ENCODE measurements at places on chromosomes 7 and 10. TPM values are rescaled to one million over a fixed set of nuclear protein-coding genes. Genes with fewer than 3 reads are reported as not detected.

The TNRC18 gene
- total RNA-seq: 33.1 TPM

DNA sequence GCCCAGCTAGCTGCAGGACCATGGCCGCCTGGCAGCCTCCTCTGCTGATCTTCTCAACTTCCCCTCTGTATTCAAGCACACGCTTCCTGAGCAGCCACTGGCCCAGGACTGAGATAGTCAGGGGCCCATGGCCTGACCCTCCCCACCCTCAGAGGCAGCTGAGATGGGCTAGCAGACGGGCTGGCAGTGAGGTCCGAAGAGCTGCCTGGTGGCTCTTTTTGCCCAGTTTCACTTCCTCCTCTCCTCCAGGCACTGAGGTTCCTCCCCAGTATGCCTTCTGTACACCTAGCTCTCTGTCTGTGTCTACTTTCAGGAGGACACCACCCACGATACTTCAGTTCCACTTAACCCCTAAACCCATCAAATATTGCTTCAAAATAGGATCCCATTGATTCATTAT lies 395.6 kb downstream of the TNS3 start:
- no peak for DNase-seq

DNA sequence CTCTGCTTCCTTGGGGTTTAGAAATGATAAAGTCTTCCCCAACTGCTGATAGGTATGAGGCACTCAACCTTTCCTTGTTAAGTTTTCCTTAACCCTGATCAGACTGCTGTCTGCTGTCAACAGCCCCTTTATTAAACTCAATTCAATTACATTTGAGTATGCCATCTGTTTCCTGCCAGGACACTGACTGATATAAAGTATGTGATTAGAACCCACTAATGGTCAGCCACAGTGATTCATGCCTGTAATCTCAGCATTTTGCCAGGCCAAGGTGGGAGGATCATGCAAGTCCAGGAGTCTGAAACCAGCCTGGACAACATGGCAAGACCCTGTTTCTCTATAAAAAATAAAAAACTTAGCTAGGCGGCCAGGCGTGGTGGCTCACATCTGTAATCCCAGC lies 18.1 kb downstream of the BAZ1B start:
- no peak for DNase-seq

DNA sequence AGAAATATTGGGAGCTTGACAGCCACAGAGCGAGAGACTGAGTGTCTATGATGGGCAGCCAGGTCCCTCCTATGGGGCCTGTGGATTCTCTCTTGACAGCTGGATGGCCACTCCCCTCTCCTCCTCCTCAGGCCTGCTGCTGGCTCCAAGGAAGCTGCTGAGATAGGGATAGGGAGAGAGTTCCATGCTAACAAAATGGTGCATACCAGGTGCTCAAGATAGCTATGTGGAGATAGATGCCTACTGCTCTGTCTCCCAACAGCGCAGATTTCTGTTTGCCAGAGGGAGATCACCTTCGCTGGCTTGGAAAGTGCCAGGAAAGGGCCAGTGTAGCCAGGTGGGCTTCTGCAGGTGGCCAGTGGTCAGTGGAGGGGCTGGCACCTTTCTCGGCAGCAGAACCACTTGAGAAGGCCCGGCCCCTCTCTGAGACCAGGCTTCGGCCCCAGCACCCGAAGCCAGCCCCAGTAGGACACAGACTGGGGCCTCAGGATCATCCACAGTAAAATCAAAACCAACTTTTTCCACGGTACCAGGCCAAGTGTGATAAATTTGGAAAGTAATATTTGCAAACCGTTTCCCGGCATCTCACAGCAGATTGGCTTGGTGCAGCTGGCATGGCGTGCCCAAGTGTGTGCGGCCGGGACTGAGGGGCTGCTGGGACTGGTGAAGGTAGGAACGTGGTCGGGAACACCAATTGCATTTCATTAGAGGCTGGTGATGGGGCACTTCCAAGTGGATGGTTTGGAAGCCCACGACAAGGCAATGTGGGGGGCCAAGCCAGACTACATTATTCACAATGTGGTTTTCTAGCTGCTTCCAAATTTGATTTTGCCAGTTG lies 139.6 kb downstream of the PTPN20 start:
- no peak for DNase-seq

DNA sequence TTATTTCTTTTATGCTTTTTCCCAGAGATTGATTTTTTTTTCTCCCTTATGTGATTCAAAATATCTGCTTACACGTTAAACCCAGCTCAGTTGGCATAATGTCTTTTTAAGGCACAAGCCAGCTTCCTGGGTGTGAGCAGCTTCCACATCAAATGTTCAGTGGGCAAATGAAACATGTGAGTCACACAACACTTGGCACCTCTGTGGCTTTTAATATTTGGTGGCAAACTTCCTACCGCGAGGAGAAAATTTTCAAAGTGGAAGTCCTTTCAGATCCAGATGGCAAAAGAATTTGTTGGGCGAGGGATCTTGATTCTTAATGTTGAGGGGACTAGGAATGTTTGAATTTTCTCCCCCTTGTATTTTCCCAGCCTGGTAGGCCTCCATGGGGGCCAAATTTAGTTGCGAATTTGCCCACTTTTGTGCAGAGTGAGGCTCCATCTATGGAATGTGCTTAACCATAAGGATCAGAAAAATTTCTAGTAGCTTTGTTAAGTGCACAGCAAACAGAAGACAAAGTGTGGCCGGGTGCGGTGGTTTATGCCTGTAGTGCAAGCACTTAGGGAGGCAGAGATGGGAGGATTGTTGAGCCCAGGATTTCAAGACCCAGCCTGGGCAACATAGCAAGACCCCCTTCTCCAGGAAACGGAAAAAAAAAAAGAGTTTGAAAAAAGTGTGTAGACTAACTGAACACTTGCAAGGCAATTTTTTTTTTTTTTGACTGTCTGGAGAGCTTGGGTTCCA lies 31.0 kb downstream of the CUX1 start:
- DNase-seq: no peak

DNA sequence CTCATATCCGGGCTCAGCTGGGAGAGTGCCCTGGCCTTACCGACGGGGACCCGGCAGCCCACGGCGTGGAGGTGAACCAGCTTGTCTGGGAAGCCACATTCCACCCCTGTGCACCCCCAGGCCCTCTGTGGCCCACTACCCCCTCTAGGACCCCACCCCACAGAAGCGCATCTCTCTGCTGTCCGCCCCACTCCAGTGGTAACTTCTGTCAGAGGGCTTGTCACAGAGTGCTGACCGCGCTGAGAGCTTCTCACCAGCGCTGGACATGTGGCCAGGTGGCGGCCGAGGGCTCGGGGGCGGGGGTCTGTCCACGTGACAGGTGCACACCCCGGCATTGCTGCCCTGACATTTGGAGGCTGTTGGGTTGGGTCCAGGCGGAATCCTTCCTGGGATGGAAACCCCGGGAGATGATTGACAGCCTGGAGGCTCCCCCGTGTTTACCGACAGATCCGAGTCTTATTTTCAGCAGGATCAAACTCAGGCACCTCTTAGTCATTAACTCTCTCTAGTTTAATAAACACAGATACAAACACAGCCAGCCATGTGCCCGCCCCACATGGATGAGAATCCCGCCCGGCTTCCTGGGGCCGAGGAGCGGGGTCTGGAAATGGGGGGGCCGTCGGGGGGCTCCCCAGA lies 5.1 kb downstream of the ELFN1 start:
- no peak for DNase-seq

- DNase-seq: no peak
Measured at GRCh38 chr10:125983161-125983560, 86.8 kb downstream of the FANK1 start.

All from right cardiac atrium (tissue), 5 donors.